ENCODE measurements at places on chromosomes 1 and 21.

GRCh38 chr21:26246073-26246472 is 75.5 kb upstream of the APP start:
- no peak for DNase-seq

- no peak for DNase-seq
Measured at GRCh38 chr1:118147522-118147921, 37.5 kb downstream of the SPAG17 start.

DNA sequence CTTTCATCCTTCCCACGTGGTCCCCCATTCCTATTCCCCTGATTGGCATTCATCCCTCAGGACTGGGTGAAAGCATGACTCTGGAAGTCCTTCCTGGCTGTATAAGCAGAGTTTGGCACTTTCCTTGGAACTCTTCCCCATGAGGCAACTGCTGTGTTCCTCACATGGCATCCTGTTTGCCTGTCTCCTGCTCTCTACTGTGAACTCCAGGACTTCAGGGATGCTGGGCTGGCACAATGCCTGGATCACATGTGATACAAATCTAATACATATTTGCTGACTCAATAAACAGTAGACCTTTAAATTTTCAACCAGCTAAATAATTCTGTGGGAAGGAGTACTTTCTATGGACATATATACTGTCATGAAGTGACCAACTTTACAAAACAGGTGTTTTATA is 46.8 kb upstream of the EDEM3 start:
- no peak for DNase-seq

DNA sequence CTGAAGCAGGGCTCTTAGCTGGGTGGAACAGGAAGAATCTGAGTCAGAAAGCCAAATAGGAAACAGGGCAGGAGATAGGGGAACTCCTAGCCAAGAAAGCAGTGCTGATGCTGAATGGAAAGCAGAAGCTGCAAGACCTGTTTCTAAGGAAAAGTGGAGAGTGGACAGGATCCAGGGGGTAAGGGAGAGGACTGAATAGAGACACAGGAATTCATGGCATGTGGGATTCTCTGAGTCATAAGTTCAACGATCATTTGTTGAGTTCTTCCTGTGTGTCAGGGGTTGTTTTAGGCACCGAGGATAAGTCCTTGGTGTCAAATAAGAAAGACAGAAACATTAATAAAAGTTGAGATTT is 153.8 kb upstream of the FGGY start:
- DNase-seq = no peak

DNA sequence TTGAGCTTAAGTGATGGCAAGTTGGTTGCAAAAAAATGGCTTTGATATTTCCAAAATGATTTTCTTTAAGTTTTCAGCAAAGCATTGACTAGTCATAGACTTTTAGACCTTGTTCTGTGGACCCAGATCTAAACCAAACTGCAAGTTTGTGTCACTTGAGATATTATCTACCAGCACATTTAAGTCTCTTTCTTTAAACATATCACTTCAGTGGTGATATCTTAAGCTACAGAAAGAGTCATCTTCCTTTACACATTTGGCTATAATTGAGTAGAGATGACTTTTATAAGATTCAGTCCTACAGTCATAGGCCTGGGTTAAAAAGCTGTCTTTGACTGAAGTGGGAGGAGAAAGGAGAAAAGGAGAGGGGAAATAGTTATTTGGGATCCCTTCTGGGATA is 95.2 kb downstream of the RUNX1 start:
- DNase-seq = no peak

GRCh38 chr1:1889847-1890505 is 911 bp downstream of the GNB1 start:
- DNase-seq = peak; percentile 88

GRCh38 chr1:228646717-228647522 is 88.4 kb upstream of the RHOU start:
- DNase-seq = no peak

GRCh38 chr1:181073638-181074037 is 14.9 kb upstream of the IER5 start:
- DNase-seq = no peak

DNA sequence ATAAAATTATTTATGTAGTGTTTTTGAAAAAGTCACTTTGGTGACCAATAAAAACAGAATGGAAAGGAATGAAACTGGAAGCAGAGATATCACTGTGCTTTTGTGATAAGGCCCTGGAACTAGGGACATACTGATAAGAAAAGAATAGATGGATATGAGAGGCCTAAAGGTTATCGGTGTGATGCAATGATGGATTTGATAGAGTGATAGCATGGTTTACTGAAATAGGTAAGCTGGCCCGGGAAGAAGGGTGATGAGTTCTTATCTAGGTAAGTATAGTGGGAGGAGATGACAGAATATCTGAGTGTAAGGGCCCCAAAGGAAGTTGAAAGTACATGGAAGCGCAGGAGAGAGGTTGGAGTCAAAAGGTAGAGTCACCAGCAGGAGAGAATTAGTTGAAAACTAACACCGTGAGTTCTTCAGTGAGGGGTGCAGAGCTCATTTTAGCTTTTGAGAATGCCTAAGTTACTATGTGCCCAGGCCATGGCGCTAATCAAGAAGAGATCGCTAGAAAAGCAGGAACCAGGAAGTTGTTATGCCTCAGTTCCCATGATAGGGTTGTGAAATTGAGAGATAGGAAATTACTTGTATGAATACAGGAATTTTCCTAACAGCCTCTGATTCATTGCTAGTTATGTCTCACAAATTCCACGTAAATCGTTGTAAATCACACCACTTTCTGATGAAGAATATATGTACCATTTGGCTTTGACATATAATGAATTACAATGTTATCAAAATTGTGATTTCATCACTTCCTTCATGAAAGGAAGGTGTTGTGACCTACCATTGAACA is 115.3 kb downstream of the PLA2G4A start:
- no peak for DNase-seq

GRCh38 chr21:45611296-45611695 is 32.2 kb upstream of the PCBP3 start:
- peak; percentile 33 for DNase-seq

DNA sequence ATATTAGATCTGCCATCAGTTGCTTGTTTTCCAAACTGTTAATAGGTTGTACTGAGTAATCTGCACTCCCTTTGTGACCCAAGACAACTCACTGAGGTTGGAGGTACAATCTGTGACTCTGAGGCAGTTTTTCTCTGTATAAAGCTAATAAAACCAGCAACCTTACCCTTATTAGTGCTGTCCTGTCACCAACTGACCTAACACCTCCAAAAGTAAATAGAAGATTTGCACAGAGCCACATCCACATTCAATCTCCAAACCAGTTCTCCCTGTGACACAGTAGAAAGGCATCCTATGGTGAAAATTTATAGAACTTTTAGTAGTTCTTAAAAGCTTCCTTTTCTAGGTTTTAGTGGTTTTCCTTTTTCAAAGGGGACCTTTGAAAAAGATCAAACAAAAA is 140.4 kb upstream of the ADGRL2 start:
- no peak for DNase-seq

DNA sequence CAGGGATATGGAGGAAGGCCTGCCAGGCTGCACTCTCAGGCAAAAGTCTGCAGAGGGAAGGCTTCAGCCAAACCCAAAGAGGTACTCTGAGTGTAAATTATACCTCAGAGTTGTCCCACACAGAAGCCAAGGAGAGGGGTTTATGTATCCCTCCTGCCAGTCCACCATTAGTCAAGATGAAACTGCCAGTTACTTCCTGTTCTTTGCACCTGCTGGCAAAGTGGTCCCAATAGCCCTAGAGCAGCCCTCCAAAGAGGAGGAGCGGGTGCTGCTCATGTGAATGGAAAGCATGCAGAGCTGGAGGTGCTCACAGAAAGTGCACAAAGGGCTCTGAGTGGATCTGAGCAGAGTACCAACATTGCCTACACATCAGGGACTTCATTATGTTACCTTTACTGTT is 37.1 kb upstream of the MCOLN3 start:
- DNase-seq = no peak

DNA sequence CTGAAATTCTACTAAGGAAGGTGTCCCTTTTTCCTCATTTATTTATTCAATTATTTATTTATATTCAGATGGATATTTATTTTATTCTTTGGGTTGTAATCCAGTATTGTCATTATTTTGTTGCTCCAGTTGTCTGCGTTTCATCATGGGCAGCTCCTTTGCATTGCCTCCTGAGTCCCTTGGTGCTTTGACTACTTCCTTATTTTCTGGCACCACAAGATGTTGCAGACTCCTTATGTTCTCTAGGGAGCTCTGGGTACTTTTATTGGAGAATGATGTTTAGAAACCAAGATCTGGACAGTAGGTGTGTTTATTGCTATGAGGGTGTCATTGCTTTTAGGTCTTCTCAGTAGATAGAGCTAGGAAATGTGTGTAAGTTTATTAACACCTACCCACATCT is 59.9 kb upstream of the ERRFI1 start:
- DNase-seq = no peak

DNA sequence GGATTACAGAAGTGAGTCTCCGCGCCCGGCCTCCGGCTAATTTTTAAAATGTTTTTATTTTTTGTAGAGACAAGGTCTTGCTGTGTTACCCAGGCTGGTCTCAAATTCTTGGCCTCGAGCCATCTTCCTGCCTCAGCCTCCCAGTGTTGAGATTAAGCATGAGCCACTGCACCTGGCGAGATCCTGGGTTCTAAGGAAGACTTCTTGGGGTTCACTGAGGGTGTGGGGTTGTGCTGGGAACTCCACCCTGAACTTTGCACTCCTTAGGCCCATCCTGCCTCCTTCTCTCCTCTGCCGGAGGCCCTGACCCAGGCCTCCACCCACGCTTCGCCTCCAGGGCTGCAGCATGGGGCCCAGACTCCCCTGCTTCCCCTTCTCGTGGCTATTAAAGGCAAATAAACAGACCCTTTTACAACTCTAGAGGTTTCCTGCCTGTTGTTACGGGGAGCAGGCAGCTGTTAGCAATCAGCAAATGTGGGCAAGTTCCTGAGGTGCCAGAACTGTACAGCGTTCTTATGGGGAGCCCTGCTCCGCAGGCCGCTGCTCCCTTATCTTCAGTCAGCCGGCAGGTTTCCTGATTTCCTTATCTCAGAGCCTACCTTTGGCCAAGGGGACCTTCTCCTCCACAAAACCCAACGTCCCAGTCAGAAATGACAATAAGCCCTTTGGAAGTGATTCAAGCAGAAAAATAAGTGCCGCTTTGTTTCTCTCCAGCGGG is 41.0 kb upstream of the LIN9 start:
- no peak for DNase-seq

GRCh38 chr1:50667710-50668356 is 244.6 kb upstream of the DMRTA2 start:
- no peak for DNase-seq

DNA sequence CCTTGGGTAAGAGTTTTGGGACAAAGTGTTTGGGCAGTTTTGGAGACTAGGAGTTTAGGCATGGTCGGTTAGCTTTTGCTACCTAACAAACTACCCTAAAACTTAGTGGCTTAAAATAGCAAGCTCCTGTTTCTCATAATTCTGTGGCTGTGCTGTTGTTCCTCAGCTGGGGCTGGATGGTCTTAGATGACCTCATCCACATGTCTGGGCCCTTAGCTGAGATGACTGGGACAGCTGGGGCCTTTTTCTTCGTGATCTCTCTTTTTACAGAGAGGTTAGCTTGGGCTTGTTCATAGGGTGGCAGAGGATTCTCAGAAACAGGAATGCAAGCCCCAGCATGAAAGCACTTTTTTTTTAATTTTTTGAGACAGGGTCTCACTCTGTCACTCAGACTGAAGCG is 6.6 kb downstream of the ATP1A4 start:
- no peak for DNase-seq

GRCh38 chr1:215526147-215526845 is 40.8 kb upstream of the KCTD3 start:
- DNase-seq = no peak

DNA sequence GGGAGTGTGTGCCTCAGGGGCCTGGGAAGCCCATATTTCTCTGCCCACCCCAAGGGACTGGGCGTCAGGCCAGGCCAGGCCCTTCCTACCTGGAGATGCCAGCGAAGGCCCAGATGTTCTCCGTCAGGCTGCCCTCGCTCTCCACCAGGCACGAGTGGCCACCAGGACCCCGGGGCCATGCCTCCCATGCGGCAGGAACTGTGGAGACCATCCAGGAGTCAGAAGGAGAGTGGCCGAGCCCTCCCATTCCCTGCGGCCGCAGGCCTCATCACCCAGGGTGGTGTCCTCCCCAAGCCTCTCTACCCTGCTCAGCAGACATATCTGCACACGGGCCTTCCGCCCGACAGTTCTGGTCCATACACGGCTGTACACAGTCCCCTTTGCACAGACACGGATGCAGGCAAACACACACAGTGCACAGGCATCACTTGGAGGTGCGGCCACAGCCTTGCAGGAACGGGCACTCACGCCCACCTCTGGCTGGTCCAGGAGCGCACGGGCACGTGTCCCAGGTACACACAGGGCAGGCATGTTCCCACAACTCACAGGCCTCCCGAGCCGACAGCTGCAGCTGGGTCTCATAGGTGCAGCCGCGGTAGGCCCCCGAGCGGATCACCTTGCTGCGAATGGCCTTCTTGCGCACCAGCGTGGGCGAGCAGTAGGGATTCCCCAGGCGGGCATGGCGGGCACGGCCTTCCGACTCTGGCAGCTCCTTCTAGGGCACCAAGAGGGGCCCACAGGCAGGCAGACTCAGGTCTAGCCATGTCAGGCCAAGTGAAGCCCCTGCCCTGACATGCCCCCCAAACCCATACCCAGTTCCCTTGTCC is 5.9 kb upstream of the KIF17 start:
- peak; percentile 72 for DNase-seq

DNA sequence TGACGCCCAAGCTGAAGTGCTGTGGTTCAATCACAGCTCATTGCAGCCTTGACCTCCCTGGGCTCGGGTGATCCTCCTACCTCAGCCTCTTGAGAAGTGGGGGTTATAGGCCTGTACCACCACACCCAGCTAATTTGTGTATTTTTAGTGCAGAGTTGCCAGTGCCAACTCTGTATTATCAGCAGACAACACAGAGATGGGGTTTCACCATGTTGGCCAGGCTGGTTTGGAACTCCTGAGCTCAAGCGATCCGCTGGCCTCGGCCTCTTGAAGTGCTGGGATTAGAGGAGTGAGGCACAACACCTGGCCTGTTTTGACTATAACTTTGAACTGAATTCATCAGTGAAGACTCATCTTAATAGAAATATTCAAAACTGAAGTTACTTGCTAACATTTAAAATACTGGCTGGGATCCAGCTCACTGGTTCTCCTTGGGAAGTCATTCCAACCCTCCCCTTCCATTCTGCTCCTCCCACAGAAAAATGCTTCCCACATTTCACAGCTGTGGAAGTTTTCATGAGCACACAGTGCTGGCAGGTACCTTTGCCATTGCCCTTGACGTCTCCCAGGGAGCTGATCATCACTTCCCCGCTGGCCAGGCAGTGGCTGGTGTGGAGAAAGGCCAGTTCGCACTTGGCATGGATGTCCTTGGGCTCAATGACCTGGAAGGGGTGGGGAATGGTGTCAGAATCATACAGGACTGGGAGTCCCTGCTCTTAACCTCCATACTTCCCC is 4.7 kb downstream of the SELENBP1 start:
- no peak for DNase-seq

All from cardiac septum (tissue), 1 donor.